Activated CD4-positive, alpha-beta memory T cell treated with anti-CD3 and anti-CD28 coated beads, Interleukin-2, amount 10 ng/mL, durations not matched to agents 7 days and 5 days (primary cell): ENCODE measurements at places on chromosomes 2 and 18.

DNA sequence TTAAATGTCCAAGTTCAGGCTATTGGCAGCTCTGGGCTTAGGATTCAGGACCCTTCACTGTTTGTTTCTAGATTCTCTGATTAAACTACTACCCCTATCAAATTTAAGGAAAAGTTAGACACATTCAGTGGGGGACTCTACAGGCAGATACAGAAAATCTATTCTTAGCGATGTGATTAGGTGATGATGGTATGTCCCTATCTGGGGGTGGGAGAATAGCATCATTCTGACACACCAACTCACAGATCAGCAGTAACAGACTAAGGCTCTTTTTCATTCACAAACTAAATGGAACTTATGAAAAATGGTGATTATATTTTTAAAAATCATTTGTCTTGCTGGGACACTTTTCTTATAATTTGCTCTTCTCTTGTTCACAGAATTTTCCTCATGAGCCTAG, 232.9 kb upstream of the CDH2 start:
- H3K36me3 ChIP-seq: no peaks in the 10 kb centered on the region
- H3K4me3 ChIP-seq: no peak overlapping the region
- no peak overlapping the region for H3K27ac ChIP-seq
- H3K4me1 ChIP-seq: no peaks in the 10 kb centered on the region
- no peak for DNase-seq

- H3K4me1 ChIP-seq: peaks cover 32% of the 10 kb centered on the region
- peaks cover 7% of the 10 kb centered on the region for H3K36me3 ChIP-seq
- H3K27ac ChIP-seq: no peak overlapping the region
Measured at GRCh38 chr18:76490670-76491472, 4.2 kb downstream of the ZNF516 start.

DNA sequence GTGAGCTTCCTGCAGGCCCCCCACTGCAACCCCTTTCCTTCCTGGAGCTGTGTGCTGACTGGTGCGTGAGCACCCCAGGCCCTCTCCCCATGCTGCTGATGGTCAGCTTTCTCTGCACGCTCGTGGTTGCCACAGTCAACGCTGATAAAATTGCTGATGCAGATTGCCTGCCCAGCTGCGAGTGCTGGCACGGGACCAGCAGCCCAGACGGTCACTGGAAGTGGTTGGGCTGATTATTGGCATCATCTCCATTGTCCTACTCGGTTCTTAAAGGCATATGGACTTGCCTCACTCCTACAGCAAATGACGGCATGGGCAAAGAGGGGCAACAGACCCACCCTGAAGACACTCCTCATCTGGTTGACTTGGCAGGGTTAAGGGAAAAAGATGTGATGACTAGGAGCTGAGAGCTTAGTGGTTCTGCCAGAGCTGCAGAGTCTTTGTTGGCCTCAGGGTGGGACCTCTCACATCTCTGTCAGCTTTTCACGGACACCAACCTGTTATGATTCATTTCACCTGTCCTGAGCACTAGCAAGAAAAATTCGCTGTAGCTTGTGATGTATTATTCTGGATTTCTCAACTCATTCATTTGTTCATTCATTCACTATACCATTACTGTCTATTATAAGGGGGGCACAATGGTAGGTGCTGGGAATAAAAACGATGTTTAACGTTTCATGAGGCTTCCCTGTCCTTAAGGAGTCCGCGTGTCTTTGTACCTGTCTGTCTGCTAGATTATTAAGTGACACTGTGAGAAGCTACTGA, 38.4 kb downstream of the PAX8 start:
- no peak overlapping the region for H3K27ac ChIP-seq
- no peak for DNase-seq
- H3K4me1 ChIP-seq: peaks cover 40% of the 10 kb centered on the region

DNA sequence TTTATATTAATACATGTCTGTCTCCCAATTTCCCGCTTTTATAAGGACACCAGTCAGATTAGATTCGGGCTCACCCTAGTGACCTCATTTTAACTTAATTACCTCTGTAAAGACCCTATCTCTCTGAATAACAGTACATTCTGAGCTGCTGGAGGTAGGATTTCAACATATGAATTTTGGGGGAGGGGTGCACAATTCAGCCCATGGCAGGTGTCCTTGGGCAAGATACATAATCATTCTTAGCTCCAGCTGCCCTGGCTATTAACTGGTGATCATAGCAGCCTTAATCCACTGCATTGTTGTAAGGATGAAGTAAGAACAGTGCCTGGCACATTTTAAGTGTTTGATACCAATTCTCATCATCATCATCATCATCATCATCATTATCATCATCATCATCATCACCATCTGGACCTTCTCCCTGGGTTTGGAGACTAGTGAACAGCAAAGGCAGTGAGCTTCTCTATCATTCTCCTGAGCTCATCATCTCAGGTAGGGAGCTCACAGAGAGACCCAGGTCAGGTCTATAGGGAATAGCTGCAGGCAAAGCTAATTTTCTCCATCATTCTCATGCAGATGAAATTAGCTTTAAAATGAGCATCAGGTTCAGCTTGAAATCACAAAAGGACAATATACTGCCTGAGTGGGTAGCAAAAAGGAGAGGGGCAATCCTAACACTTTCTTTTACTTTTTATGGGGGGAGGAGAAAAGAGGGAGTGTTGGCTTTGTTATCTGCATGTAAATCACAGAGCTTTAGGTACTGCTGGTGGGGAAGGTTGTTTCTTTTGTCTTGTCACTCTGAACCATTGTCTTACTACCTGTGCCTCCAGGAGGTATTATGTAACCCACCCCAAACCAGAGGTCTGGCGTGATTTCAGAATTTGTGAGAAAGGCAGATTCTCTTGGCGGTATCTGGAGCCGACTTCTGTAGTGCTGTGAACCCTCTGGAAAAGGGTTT, 125.5 kb upstream of the SPRED2 start:
- H3K27me3 ChIP-seq: peaks cover 22% of the 10 kb centered on the region
- no peak overlapping the region for H3K27ac ChIP-seq
- no peaks in the 10 kb centered on the region for H3K36me3 ChIP-seq
- no peak overlapping the region for H3K4me3 ChIP-seq

- H3K4me1 ChIP-seq: no peaks in the 10 kb centered on the region
- no peaks in the 10 kb centered on the region for H3K27me3 ChIP-seq
- no peak for DNase-seq
- H3K4me3 ChIP-seq: no peak overlapping the region
- no peaks in the 10 kb centered on the region for H3K36me3 ChIP-seq
Measured at GRCh38 chr18:43012951-43013350, 102.5 kb downstream of the RIT2 start.

DNA sequence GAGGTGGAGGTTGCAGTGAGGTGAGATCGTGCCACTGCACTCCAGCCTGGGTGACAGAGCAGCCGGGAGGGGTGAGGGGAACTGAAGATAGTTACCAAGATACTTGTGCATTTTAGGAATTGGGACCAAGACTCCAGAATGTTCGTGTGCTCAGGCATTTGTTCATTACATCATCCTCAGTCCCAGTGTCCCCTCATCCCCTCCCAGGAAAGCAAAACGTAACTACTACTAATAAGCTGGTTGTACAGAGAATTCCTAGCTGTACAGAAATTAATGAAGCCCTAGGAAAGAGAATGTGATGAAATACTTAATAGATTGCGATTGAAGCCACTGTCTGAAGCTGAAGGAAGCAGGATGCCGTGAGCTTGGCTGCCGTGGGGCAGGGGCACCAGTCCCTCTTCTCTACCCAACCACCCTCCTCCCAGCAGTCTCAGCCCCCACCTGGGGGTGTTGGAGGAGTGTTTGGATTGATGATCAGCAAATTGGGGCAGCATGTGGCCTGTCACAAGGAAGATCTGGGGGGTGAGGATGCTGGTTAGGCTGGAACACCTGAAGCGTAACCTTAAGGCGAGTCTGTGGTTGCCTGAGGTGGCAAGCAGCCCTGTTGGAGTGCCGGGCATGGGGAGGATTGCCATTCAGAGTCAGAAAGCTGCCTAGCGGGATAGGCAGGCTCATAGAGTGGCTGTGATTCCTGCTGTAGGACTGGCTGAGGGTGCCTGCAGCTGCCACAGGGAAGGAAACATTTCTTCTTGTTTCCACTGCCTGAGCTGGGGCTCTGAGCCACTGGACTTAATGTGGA, 140.9 kb downstream of the SH3RF3 start:
- H3K4me3 ChIP-seq: no peak overlapping the region
- H3K27ac ChIP-seq: no peak overlapping the region
- H3K4me1 ChIP-seq: no peaks in the 10 kb centered on the region
- peaks cover 25% of the 10 kb centered on the region for H3K27me3 ChIP-seq
- H3K36me3 ChIP-seq: no peaks in the 10 kb centered on the region
- no peak for DNase-seq

- no peaks in the 10 kb centered on the region for H3K27me3 ChIP-seq
- H3K4me3 ChIP-seq: no peak overlapping the region
- no peak overlapping the region for H3K27ac ChIP-seq
Measured at GRCh38 chr2:157662401-157662800, 33.7 kb upstream of the ACVR1C start.

DNA sequence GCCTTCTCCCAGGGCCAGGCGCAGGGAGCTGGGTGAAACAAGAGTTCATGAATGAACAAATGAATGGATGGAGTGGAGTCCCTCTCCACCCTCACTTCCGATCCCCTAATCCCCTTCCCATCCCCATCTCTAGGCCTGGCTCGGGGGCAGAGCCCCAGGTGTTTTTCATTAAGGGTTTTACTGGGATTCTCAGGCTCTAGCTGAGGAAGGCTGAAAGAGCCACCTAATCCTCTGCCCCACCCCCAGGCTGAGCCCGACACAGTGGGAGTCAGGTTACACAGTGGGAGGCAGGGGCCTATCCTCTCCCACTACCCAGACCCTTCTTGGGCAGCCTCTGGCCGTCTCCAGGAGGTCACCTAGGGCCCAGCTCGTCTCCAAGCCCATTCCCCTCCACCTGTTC, 36.1 kb downstream of the SDC1 start:
- no peak for DNase-seq
- no peak overlapping the region for H3K4me3 ChIP-seq
- H3K4me1 ChIP-seq: no peaks in the 10 kb centered on the region
- no peak overlapping the region for H3K27ac ChIP-seq

GRCh38 chr2:173298536-173299097, 56.1 kb upstream of the CDCA7 start:
- no peak overlapping the region for H3K4me3 ChIP-seq
- DNase-seq: no peak
- no peak overlapping the region for H3K27ac ChIP-seq
- H3K4me1 ChIP-seq: peaks cover 3% of the 10 kb centered on the region
- H3K36me3 ChIP-seq: peaks cover 3% of the 10 kb centered on the region
- no peaks in the 10 kb centered on the region for H3K27me3 ChIP-seq

- no peak overlapping the region for H3K27ac ChIP-seq
- H3K27me3 ChIP-seq: no peaks in the 10 kb centered on the region
- H3K4me3 ChIP-seq: no peak overlapping the region
- no peak for DNase-seq
- no peaks in the 10 kb centered on the region for H3K36me3 ChIP-seq
- no peaks in the 10 kb centered on the region for H3K4me1 ChIP-seq
Measured at GRCh38 chr2:167509586-167509985, 621.3 kb downstream of the XIRP2 start.

- no peak overlapping the region for H3K4me3 ChIP-seq
- no peak for DNase-seq
- peaks cover 4% of the 10 kb centered on the region for H3K27me3 ChIP-seq
- H3K36me3 ChIP-seq: peaks cover 6% of the 10 kb centered on the region
- H3K4me1 ChIP-seq: peaks cover 19% of the 10 kb centered on the region
- H3K27ac ChIP-seq: no peak overlapping the region
Measured at GRCh38 chr2:208366215-208367127, 40.1 kb upstream of the PTH2R start.

- peaks cover 4% of the 10 kb centered on the region for H3K27me3 ChIP-seq
- no peak overlapping the region for H3K27ac ChIP-seq
- no peaks in the 10 kb centered on the region for H3K36me3 ChIP-seq
Measured at GRCh38 chr2:120594856-120595685, 140.6 kb upstream of the GLI2 start.

DNA sequence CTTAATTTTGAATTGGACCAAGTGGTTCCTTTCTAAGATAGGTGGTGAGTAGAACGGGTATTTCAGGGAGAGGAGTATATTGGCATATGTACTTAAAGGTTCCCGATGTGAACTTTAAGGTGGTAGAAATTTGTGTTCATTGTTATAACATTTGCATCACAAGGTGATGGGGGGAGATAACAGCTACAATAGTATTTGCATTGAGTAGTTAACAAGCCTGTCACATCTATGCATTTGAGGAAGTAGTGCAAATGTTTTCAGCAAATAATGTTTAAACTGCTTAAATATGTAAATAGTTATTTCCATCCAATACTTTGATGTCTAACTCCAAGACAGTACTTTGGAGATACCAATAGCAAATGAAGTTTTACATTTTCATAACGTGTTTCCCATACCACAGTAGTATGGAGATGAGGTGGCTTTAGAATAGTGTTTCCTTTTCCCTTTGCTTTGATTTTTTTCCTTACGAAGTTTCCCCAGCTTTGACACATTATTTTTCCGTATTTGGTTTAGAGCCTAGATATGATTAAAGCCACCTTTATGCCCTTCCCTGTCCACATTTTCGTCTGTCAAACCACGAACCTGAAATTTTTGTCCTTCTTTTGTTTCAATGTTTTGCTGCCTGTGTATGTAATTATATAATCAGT, 46.6 kb downstream of the VAPA start:
- DNase-seq: no peak
- no peaks in the 10 kb centered on the region for H3K4me1 ChIP-seq
- no peak overlapping the region for H3K27ac ChIP-seq
- peaks cover 3% of the 10 kb centered on the region for H3K27me3 ChIP-seq
- no peak overlapping the region for H3K4me3 ChIP-seq

DNA sequence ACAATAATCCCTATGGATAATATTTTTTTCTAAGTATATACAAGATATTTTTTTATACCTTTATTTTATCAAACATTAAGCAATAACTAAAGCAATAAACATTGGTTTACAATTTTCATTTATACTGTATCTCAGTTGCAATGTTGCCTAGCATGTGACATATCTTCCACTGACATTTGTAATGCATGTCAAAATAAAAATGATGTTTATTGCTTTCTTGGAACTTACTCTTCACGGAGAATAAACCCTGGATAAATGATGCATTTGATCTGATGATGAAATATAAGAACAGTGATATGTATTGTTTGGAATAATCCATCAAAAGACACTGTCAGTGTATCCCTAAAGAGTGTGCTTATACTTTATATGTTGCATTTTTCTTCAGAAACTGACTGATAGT, 135.7 kb downstream of the SPAG16 start:
- no peaks in the 10 kb centered on the region for H3K4me1 ChIP-seq
- DNase-seq: no peak
- H3K36me3 ChIP-seq: no peaks in the 10 kb centered on the region
- H3K27ac ChIP-seq: no peak overlapping the region
- H3K4me3 ChIP-seq: no peak overlapping the region

DNA sequence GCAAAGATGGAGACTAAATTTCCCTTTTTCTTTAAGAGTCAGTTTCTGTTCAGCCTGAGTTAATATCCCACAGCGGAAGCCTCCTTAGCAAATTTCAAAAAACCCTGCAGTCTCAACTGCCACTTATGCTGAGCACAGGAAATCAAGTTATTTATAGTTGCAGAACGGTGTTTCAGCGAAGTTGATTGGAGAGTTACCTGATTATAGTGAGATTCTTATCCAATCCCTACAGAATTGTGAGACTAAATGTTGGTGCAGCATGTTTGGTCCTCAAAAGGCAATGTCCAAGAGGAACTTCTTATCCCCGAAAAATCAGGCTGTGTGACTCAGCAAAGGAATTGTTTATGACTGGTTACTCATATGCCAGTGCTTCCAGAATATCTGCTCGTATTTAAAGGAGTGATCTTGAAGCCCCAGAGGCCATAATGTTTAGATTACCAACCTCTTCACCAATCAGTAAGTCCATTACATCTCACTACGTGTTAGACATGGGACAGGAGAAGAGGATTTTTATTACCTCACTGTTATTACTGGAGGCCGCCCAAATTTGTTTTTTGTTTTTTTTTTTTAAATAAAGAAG, 67.9 kb downstream of the LRRFIP1 start:
- H3K27ac ChIP-seq: peak overlapping the region; percentile 95
- peak overlapping the region; percentile 93 for H3K4me3 ChIP-seq
- H3K27me3 ChIP-seq: no peaks in the 10 kb centered on the region
- peaks cover 47% of the 10 kb centered on the region for H3K36me3 ChIP-seq
- peaks cover 58% of the 10 kb centered on the region for H3K4me1 ChIP-seq
